Smooth muscle cell of bladder (primary cell): ENCODE measurements at places on chromosomes 7 and 10. TPM values are rescaled to one million over a fixed set of nuclear protein-coding genes. Genes with fewer than 3 reads are reported as not detected.

ELN gene
- 1.8 and 4.2 TPM in 2 replicates for total RNA-seq

HOXA7 gene
- total RNA-seq: 1.00 and 1.6 TPM in 2 replicates

FOXP2 gene
- total RNA-seq: 2.4 and 3.2 TPM in 2 replicates

IFIT5 gene
- total RNA-seq: 18.5 and 20.2 TPM in 2 replicates

GSTO2 gene
- 2.0 and 3.3 TPM in 2 replicates for total RNA-seq

FMC1 gene
- 10.8 and 16.6 TPM in 2 replicates for total RNA-seq

KNDC1 gene
- total RNA-seq: 0.57 and 1.3 TPM in 2 replicates

OR13A1 gene
- not detected in 2 replicates for total RNA-seq

IGFBP3 gene
- total RNA-seq: 98.1 and 589 TPM in 2 replicates

EPHA1 gene
- total RNA-seq: 0.09 and 0.14 TPM in 2 replicates

PYROXD2 gene
- total RNA-seq: 14.5 and 29.5 TPM in 2 replicates

PSMC2 gene
- 205 and 236 TPM in 2 replicates for total RNA-seq

CYP3A4 gene
- total RNA-seq: not detected in 2 replicates

PNLIP gene
- total RNA-seq: not detected in 2 replicates

PDZD7 gene
- total RNA-seq: 0.28 and 1.1 TPM in 2 replicates

LIPF gene
- total RNA-seq: not detected in 2 replicates

EBLN1 gene
- not detected in 2 replicates for total RNA-seq

ANKRD1 gene
- total RNA-seq: 0.14 and 0.18 TPM in 2 replicates

NPY4R gene
- 0.71 and 1.1 TPM in 2 replicates for total RNA-seq

PCDH15 gene
- total RNA-seq: under 0.01 and 0.09 TPM in 2 replicates

PRR15 gene
- total RNA-seq: 0.28 and 0.83 TPM in 2 replicates

FAM25G gene
- not detected in 2 replicates for total RNA-seq

TYW1 gene
- 17.9 and 19.3 TPM in 2 replicates for total RNA-seq

IDI2 gene
- not detected in 2 replicates for total RNA-seq
